ENCODE measurements at places on chromosomes 13 and 19.

- DNase-seq = no peak
Observed at GRCh38 chr13:40503011-40503410, 163.4 kb downstream of the FOXO1 start.

DNA sequence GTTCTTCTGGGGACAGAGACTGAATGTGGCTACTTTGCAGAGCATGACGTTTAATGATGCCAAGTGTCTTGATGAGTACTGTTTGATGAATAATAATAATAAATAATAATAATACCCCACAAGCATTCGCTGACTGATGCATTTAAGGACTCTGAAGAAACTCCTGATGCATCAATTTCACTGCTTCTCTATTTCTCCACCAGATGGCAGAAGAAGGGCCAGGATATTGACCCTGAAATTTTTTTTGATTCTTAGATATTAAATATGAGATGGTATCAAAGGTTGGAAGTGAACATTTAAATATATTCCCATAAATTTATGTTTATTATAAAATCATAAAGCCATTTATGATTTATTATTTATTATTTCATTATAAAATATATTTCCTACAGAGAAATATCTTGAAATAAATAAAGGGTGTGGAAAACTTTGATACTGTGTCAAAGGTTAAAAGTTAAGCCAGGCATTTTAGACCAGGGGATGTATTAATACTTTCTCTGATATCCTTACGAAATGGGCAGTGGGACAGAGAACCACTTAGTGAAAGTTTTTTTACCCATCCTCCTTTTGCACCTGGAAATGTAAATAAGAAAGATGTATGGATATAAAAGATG, 170.9 kb downstream of the LACC1 start:
- DNase-seq = peak; percentile 25

DNA sequence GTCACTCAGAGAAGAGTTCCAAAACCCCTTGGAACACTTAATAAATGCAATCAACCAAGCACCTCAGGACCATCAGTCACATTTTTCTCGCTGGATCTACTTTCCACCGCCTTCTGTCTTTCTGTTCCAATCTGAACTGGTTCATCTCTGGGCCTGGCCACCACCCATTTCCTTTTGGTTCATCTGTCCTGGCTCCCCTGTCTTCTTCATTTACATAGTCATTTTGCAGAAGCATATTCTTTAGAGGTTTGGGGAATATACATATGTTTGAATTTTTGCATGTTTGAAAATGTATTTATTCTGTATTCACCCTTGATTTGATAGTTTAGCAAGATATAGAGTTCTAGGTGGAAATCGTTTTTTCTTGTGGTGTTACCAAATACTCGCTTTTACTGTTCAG, 188.2 kb downstream of the MTUS2 start:
- no peak for DNase-seq

DNA sequence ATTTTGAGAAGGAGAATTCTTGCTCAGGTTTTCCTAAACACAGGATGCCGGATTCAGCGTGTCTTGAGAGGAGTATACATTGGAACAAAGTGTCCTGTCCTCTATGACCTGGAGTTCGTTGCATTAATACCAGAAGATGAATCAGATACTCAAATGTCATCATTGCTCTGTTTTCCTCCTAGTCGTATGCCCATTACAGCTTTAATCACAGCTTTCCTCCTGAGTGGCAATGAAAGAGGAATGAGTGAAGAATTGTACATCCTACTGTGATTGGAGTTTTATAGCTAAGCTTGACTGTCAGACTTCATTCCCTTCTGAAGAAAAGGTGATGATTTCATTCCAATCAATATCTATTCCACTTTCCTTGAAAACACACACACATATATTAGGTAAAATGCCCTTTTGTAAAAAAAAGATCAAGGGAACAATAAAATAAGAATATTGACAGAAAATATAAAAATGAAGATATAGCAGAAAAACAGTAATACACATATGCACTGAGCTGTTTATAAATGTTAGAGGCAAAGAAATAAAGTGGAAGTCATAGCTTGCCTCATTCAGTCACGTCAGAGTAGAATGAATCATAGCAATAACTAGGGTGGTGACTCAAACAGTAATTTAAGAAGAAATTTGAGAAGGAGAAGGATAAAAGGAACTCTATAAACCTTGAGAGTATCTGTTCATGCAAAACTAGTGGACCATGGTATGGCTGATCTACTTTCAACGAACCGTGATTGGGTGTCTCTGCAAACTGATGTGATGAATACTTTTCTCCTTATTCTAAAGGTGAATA, 501.5 kb downstream of the SUCLA2 start:
- no peak for DNase-seq

GRCh38 chr13:43434191-43434590, 352.6 kb downstream of the ENOX1 start:
- no peak for DNase-seq

- no peak for DNase-seq
Observed at GRCh38 chr19:39083983-39084731, at the start of gene ACP7. Gene ACP7, plus strand, starts transcription at chr19:39084368. Its CDS starts 902 bp downstream, at chr19:39085270.

GRCh38 chr13:92500192-92500591, 726.4 kb upstream of the GPC6 start:
- DNase-seq = no peak

DNA sequence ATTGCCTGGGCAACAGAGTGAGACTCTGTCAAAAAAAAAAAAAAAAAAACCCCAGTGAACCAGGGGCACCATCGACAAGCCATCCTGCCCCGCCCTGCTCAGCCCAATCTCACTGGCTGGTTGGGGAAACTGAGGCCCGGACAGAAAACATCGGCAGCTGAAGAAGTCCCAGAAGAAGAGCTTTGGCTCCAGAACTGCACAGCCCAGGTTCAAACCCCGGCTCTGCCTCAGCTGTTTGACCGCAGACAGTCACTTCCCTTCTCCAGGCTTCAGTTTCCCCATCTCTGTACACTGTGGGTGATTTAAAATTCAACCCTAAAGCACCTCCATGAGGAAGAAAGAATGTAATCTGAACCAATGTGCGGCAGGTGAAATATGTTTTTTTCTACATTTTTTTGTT, 9.4 kb upstream of the SEMA6B start:
- no peak for DNase-seq

DNA sequence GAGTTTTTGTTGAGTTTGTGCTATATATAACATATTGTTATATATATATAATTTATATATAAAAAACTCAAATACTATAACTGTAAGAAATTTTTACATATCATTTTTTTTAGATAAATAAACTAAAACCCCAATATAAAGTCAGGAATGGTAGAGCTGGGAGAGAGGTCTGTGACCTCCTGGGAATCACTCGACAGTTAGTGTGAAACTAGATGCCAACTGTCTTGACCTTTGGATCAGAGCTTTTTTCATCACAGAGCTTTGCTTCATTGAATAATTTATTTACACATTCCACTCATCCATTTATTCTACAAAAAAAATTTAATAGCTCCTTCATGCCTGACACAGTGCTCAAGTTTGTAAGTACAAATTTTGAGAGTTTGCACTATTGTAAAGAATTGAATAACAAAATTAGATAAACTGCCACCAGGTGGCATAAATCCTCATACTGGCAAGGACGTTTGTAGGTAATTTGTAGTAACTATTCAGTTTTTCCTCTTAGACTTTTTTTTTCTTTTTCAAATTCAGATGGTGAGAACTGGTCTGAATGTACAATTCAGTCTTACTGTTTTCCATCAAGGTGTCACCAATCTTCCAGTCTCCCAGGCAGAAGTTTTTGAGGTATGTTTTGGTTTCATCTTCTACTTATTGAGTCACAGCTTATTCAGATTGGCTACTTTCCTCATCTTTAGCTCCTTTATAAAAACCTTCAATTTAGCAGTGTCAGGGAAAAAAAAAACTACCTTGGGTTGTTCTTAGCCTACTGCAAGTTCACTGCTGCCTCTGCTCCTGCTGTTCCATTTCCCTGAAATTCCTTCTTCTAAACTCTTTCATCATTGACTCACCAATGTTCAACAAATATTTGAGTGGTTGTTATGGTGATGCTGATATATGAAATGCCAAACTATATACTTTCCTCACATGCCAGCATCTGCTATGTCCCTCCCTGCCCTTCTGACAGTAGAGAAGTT, 28.7 kb downstream of the LACC1 start:
- DNase-seq = no peak

- DNase-seq = no peak
Observed at GRCh38 chr19:49772850-49773432, 6.1 kb downstream of the AP2A1 start.

DNA sequence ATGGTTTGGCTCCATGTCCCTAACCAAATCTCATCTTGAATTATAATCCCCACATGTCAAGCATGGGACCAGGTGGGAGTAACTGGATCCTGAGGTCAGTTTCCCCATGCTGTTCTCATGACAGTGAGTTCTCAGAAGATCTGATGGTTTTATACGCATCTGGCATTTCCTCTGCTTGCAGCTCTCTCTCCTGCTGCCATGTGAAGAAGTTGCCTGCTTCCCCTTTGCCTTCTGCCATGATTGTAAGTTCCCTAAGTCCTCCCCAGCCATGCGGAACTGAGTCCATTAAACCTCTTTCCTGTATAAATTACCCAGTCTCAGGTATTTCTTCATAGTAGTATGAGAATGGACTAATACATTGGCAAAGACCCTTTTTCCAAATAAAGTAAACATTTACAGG, 96.8 kb downstream of the TSHZ3 start:
- DNase-seq = no peak

GRCh38 chr13:34458756-34459715, 483.0 kb upstream of the NBEA start:
- no peak for DNase-seq

DNA sequence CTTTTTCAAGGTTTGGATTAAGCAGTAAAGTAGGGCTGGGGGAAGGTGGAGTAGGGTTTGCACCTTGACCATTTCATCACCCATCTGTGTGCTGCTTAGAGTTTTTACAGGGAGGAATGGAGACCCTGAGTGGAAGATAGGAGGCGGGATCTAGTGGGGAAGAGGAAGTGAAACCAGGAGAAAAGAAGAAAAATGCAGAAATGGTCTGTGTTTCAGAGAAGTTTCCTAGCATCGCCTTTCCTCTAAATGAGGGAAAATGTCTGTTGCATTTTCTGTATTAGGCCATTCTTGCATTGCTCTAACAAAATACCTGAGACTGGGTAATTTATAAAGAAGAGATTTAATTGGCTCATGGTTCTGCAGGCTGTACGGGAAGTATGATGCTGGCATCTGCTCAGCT, 64.1 kb downstream of the TPT1 start:
- no peak for DNase-seq

DNA sequence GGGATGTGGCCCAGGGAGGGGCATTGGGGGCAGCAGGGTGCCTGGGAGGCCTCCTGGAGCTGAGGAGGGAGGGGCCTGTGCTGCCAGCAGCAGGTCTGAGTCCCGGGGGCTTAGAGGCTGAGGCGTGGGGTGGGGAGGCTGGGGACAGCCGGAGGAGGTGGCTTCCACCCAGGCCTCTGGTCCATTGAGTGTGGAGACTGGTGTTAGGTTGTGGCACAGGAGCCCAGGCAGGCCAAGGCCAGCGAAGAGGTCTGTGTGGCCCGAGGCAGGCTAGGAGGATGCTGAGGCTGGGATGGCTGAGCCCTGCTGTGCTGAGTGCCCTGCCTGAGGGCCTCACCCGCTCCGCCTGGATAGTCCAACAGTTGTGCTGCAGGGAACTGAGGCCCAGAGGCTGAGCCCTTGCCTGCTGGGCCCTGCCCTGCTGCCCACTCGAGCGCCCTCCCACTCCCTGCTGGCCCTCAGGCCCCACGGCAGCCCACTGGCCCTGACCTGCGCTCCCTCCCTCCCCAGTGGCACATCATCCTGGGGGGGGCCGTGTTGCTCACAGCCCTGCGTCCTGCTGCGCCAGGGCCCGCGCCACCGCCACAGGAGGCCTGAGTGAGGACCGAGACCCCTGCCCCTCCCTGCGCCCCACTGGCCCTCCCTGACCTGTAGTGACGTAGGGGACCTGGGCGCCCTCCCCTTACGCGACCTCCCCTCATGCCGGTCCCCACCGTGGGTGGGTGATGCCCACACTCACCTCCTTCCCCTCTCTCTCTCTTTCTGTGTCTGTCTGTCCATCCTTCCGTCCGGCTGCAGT, 4.9 kb upstream of the GARIN5A start:
- no peak for DNase-seq

- no peak for DNase-seq
Observed at GRCh38 chr13:74661851-74662250, 527.6 kb upstream of the KLF12 start.

GRCh38 chr19:45864629-45865082, 530 bp downstream of the FOXA3 start:
- DNase-seq = no peak

DNA sequence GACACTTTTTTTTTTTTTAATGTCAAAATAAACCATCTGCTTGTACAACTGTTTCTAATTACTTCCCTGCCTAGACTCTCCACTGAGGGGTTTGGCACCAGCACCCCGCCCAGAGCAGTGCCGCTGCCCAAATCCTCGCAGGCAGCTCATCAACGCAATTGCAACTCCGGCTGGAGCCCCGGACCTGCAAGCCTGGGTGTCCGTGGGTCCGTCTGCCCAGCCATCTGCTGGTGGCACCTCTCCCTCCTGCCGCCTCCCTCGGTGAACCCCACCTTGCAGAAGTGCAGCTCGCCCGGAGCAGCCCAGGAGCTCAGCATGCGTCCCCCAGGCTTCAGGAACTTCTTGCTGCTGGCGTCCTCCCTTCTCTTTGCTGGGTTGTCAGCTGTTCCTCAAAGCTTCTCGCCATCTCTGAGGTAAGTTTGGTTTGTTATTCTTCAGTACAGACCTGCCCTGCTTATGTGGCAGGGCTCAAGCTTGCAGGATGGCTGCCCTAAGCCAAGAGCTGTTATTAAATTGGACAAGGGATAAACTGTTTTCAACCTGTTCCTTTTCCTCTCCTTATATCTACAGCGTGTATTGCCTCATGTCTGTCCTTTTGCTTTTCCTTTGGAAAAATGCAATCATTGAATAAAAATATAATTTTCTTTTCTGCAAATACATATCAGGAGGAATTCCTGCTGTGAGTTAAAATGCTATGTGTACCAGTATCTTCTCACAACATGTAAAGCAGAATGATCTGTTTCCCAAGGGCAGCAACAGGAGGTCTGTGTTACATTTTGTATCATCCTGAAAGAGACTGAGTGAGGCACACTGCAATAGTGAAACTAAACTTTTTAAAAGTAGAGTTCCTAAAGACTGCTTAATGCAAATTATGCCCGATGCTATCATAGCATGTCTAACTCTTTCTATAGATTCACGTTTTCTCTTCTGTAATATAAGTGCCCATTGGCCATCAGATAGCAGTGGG, at the start of gene ITGBL1:
TSS of gene ITGBL1 (plus strand) at position 157 of the 967 bp plus-strand sequence. CDS start at position 316, 159 bp downstream.
- DNase-seq = no peak

DNA sequence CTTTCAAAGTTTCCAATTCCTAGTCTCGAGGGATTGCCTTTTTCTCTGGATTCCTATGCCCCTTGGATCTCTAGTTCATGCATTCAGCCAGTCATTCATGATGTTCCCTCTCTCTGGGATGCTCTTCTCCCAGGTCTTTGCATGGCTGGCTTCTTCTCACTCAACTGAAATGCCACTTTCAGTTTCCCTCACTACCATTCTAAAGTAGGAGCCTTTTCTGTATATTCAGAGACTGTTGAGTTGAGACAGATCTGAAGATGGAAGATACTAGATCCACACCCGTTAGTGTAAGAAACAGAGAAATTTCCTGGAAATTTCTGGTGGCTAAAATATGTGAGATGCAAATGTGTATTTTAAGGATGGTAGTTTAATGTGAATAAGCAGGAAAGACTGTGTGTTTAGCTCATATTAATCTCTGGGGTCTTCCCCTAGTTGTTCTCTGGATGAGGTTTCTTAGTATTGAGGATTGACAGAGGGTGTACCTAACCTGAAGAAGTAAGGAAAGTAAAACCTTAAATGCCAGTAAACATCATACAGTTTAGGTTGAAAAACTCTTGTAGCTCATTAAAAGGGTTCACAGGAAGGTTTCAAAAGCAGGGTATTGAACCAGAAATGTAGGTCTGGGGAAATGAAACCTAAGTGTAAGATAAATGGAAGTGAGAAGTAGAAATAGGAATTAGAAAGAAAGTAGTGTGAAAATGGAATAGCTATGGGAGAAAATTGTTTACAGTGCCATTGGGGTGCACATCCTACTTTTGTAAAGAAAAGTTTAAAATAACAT, 331.3 kb downstream of the NDFIP2 start:
- no peak for DNase-seq
